CD4-positive, alpha-beta T cell treated with Interleukin-12 subunit alpha and Interleukin-12 subunit beta, for 1 hour (primary cell): ENCODE measurements at places on chromosomes 11 and 22.

- no peak for DNase-seq
Observed at GRCh38 chr11:6554828-6555706, 48.3 kb downstream of the RRP8 start.

DNA sequence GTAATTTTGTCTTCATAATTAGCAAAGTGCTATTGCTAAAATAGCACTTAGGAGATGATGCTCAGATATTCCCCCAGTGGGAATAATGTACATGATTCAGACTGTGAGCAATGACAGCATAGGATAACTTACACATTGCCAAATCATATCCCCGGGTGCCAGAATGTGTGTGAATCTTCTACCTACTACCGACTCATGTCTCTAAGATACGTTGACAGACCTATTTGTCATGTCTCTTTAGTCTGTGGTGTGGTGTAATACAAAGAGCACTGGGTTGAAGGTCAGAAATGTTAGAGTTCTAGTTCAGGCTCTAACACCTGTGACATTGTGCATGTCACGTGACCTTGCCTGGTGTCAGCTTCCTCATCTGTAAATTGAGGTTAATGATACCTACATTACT is 31.0 kb upstream of the PICALM start:
- no peak for DNase-seq

GRCh38 chr11:72354356-72355115 is 79.8 kb downstream of the CLPB start:
- DNase-seq: no peak

DNA sequence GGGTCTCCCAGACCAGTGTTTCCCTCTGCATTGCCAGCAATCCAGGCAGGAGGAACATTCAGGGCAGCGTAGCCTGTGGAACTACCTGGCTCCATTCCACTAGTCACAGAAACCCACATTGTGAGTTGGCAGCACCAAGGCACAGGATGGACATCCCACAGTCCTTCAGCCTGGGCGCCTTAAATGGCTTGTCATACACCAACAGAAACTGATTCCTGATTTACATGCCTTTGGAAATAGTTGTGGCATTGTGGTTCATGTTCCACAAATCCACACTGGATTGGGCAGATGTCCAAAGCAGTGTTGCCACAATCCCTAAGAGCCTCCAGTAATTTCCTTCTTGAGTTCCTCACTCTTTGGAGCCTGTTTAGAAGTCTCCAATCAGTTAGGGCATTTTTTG is 225.6 kb downstream of the BLID start:
- no peak for DNase-seq

DNA sequence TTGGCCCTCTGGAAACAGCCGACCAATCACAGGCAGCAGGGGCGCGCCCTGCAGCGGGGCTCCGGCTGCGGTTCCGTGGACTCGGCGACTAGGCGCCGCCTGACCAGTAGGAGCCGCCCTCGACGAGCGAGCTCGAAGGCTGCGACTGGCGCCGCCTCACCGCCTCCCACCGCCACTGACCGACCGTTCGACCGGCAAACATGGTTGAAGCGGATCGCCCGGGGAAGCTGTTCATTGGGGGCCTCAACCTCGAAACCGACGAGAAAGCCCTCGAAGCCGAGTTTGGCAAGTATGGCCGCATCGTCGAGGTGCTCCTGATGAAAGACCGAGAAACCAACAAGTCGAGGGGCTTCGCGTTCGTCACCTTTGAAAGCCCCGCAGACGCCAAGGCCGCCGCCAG is at the start of gene RBMXL2:
Gene RBMXL2, plus strand, starts transcription at position 78 of the 400 bp plus-strand sequence. Its CDS starts 123 bp downstream, at position 201.
- DNase-seq: no peak

GRCh38 chr11:12845163-12845562 is 164.0 kb upstream of the RASSF10 start:
- no peak for DNase-seq
